ENCODE measurements at places on chromosomes 7 and 10.

DNA sequence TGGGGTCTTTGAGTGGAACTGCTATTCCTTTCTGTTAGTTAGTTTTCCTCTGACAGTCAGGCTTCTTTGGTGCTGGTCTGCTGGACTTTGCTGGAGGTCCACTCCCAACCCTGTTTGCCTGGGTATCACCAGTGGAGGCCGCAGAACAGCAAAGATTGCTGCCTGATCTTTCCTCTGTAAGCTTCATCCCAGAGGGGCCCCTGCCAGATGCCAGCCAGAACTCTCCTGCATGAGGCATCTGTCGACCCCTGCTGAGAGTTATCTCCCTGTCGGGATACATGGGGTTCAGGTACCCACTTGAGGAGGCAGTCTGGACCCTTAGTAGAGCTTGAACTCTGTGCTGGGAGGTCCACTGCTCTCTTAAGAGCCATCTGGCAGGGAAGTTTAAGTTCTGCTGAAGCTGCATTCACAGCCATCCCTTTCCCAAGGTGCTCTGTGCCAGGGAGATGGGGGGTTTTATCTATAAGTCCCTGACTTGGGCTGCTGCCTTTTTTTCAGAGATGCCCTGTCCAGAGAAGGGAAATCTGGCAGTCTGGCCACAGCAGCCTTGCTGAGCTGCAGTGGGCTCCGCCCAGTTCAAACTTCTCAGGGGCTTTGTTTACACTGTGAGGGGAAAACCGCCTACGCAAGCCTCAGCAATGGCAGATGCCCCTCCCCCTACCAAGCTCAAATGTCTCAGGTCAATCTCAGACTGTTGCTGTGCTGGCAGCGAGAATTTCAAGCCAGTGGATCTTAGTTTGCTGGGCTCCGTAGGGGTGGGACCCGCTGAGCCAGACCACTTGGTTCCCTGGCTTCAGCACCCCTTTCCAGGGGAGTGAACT lies 89.7 kb upstream of the CDK6 start:
- DNase-seq, result no peak

DNA sequence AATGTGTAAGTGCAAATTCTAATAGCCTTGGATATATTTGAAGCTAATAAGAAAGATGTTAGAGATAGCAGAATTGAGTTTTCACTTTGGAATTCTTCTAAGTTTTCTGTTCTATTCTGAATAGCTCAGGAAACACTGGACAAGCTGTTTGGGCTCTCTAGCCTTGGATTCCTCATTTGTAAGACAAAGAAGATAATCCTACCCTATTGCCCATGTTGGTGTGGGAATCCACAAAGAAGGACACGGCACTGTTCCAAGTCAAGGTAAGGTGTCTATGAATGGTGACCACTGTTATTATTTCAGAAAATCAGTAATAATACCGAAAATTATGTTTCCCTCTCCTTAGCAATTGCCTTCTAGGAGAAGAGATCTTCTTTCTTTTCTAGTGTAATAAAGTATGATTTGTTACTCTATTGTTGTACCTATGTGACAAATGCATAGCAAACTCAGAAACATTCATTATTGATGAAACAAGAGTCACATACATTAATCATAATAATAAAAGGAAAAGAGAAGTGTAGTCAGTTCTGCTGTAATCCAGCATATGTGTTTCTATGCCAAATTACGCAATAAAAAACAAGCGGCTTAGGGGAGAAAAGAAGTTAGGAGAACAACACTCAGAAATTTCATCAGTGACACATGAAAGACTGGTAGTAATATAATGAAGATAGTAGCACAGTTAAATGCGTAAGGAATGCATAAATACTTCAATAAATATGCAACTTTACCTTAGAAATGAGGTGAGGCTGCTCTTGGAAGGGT lies 1012.3 kb upstream of the PHF14 start:
- no peak for DNase-seq

DNA sequence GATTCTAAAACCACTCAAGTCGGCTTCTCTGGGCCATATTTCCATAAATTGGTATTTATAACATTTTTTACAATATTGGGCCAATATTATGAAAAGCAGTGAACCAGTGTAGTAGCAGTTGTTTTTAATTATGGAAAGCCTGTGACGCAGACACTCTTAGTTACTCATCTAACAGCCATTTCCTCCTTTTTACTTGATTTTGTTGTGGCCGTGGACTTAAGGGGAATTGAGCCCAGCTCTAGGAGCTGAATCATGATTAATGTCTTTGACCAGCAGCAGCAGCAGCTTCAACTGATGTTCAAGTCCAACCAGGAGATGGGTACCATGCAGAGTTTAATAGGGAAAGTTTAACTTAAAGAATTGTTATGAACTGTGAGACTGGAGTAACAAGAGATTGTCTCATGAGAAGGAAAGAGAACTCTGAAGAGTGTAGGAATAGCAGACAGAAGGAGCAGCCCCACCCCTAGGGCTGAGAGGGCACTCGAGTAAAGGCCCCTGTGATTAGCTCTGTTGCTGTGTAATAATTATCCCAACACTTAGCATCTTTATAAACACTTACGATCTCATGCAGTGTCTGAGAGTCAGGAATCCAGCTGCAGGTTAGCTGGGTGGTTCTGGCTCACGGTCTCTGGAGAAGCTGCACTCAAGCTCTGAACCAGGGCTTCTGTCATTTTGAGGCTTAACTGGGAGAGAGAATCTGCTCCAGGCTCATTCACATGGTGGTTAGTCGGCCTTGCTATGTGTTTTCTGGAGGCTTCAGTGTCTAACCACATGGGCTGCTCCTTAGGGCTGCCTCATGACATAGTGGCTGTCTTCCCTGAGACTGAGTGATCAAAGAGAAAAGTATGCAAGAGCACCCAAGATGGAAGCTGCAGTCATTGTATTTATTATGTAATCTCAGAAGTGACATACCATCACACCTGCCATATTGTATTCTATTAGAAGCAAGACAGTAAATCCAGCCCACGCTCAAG lies 4.6 kb downstream of the LANCL2 start:
- DNase-seq, result no peak

GRCh38 chr7:76272851-76273497 lies 29.5 kb upstream of the HSPB1 start:
- peak; percentile 42 for DNase-seq

DNA sequence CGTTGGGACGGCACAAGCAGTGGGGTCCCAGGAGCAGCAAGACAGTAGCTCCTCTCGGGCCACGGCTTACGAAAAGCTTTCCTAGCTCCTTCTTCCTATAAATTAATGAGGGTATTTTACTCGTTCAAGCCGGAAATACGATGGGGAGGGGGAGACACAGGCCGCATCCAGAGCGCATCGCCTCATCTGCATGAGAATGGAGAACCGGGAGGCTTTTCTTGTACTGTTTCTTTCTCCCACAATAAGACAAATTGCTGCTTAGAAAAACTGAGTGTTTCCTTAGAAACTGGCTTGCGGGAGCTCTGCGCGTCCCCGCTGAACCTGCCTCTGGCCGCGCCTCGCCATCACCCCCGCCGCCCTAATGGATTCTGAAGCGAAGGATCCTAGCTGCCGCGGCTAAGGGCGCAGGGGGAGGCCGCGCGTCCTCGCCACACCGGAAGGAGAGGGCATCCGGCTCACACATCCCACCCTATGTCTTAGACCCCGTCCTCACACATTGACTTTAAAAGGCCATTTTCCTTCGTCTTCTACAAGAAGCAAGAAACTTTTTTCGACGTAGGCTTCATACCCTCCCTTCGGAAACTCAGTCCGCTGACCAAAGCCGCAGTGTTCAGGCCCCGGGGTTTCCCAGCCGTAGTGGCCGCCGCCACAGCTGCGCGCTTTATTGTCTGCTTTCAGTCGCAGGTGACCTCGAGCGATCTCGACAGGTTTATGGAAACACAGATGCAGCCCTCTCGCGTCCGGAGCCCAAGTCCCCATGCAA lies 8.8 kb downstream of the NXPH1 start:
- DNase-seq, result no peak

DNA sequence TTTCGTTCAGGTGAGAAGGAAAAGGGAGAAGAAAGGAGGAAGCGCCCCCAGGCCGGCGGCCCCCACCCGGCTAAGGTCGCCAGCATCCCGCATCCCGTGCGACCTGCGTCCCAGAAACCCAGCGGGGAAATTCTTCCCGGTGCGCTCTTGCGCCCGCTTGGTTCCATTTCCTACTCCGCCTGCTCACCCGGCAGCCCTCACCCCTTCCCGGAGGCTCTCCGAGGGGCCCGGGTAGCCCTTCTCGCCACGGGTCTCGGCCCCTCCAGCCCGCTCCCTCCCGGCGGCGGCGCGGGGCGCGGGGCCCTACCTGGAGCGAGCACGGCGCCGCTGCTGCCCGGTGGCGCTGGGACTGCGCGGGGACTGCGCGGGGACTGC lies at the start of gene PRKCQ:
TSS of gene PRKCQ (minus strand) at position 373 of the 375 bp plus-strand sequence. CDS start 65,141 bp downstream, outside the sequence.
- DNase-seq, result no peak

DNA sequence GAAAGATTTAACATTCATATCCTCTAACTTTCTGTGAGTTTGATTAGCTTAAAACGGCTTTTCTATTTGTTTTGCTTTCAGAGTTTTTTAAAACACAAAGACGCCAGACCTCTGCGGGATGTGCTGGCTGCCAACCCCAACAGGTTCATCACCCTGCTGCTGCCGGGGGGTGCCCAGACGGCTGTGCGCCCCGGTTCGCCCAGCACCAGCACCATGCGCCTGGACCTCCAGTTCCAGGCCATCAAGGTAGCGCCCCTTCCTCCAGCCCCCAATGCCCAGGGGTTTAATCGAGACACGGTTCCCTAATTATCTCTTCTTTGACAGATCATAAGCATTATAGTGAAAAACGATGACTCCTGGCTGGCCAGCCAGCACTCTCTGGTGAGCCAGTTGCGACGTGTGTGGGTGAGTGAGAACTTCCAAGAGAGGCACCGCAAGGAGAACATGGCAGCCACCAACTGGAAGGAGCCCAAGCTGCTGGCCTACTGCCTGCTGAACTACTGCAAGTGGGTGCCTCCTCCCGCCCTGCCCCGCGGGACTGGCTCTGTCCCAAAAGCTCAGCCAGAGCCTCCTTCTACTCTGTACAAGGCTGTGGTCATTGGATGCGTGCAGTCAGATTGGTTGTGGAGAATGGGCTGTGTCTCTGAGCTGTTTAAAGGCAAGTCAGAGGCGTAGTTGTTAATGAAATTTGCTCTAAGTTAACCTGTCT lies 71.2 kb downstream of the TRRAP start:
- no peak for DNase-seq

- DNase-seq, result no peak
Observed at GRCh38 chr7:21106296-21106732, 319.6 kb upstream of the SP8 start.

Data from NCI-H1092 (cell line).